Posterior vena cava (tissue), 2 donors: ENCODE measurements at places on chromosomes 3 and 15. TPM values are rescaled to one million over a fixed set of nuclear protein-coding genes. Genes with fewer than 3 reads are reported as not detected.

SEC62 gene
- 155 TPM for total RNA-seq

CHRNA5 gene
- total RNA-seq: 0.74 TPM

ACKR2 gene
- 17.0 TPM for total RNA-seq

SEMA7A gene
- total RNA-seq: 1.2 TPM

CCR1 gene
- 12.0 TPM for total RNA-seq

NUP210 gene
- total RNA-seq: 2.2 TPM

RTP1 gene
- total RNA-seq: not detected

FAM227B gene
- 8.0 TPM for total RNA-seq

RETNLB gene
- total RNA-seq: not detected

C3orf33 gene
- total RNA-seq: 3.0 TPM

RGMA gene
- 20.3 TPM for total RNA-seq

RLBP1 gene
- not detected for total RNA-seq

BFSP2 gene
- total RNA-seq: not detected

ECE2 gene
- total RNA-seq: not detected

CSPG5 gene
- total RNA-seq: 1.2 TPM

PSTPIP1 gene
- total RNA-seq: 18.1 TPM

SENP8 gene
- 1.9 TPM for total RNA-seq

STRIT1 gene
- total RNA-seq: not detected

MAGI1 gene
- 27.9 TPM for total RNA-seq

CLDN16 gene
- not detected for total RNA-seq

ITIH4 gene
- 19.1 TPM for total RNA-seq

ULK3 gene
- 21.8 TPM for total RNA-seq

GATM gene
- total RNA-seq: 27.2 TPM

SNTN gene
- total RNA-seq: not detected

GLT8D1 gene
- total RNA-seq: 33.5 TPM

ANKRD34C gene
- 0.14 TPM for total RNA-seq

DGKG gene
- total RNA-seq: 18.2 TPM

CPN2 gene
- 0.14 TPM for total RNA-seq

GCNT3 gene
- total RNA-seq: not detected

PLA2G4B gene
- 4.0 TPM for total RNA-seq

ROBO2 gene
- 1.4 TPM for total RNA-seq

KCNH8 gene
- not detected for total RNA-seq

TNNC1 gene
- total RNA-seq: 3.5 TPM

SHF gene
- total RNA-seq: 8.0 TPM

SI gene
- total RNA-seq: not detected

ACTC1 gene
- 93.8 TPM for total RNA-seq

SUSD5 gene
- total RNA-seq: 3.7 TPM

TRIM42 gene
- not detected for total RNA-seq

GPR149 gene
- not detected for total RNA-seq

CD96 gene
- total RNA-seq: 2.5 TPM

EHHADH gene
- 3.1 TPM for total RNA-seq

EFCAB12 gene
- 0.14 TPM for total RNA-seq

VGLL3 gene
- total RNA-seq: 151 TPM

OIP5 gene
- 0.56 TPM for total RNA-seq

GABRG3 gene
- not detected for total RNA-seq

GABRR3 gene
- not detected for total RNA-seq

GALNT15 gene
- total RNA-seq: 130 TPM

TMPRSS7 gene
- not detected for total RNA-seq
